ENCODE measurements at places on chromosomes 6 and 20.
A peak's percentile ranks its signal among the peaks of the same experiment; 100 is the strongest.

DNA sequence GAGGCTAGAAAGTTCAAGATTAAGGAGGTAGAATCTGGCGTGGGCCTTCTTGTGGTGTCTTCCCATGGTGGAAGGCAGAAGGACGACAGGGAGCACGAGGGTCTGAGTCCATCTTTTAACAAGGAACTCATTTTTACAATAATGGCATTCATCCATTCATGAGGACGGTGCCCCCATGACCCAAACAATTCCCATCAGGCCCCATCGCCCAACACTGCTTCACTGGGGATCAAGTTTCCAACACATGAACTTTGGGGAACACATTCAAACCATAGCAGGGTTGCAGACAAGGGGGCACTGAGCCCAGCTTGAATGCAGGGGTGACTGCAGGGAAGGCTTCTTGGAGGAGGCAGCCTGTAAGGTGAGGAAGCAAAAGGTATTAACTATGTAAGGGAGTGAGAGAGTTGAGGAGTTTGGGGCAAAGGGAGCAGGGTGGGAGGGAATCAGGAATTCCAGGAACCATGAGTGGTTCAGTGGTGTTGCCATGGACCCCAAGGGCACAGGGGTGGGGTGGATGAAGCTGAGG, 5.5 kb downstream of the RAB44 start:
- no peak for DNase-seq

DNA sequence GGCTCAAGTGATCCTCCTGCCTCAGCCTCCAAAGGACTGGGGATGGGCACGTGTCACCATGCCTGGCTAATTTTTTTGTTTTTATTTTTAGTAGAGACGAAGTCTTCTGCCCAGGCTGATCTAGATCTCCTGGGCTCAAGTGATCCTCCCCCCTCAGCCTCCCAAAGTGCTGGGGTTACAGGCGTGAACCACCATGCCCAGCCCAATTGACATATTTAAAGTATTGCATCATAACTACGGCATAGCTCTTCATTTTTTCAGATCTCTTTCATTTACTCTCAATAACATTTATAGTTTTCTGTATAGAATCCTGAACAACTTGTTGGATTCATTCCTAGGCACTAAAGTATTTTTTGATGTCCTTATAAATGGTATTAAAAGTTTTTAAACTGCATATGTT, 13.0 kb downstream of the SERPINB1 start:
- DNase-seq, result no peak

- DNase-seq, result no peak
Observed at GRCh38 chr6:151620179-151620578, 126.4 kb downstream of the CCDC170 start.

DNA sequence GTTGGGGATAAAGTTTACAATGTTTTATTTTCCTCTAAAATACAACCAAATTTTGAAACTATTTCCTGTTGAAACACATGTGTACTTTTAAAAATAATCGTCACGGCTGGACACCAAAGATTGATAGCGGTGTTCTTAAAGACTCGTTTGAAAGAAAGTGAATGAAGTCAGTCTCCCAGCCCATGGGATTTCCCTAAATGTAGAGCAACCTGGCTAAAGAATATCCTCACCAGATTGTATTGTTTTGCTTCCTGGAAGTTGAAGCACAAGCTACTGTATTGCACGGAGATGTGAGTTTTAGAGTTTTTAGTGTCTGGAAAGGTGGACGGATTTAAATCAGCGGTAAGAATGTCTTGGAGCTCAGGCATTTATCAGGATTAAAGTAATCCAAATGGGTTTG, 189.5 kb downstream of the THBS2 start:
- no peak for DNase-seq

DNA sequence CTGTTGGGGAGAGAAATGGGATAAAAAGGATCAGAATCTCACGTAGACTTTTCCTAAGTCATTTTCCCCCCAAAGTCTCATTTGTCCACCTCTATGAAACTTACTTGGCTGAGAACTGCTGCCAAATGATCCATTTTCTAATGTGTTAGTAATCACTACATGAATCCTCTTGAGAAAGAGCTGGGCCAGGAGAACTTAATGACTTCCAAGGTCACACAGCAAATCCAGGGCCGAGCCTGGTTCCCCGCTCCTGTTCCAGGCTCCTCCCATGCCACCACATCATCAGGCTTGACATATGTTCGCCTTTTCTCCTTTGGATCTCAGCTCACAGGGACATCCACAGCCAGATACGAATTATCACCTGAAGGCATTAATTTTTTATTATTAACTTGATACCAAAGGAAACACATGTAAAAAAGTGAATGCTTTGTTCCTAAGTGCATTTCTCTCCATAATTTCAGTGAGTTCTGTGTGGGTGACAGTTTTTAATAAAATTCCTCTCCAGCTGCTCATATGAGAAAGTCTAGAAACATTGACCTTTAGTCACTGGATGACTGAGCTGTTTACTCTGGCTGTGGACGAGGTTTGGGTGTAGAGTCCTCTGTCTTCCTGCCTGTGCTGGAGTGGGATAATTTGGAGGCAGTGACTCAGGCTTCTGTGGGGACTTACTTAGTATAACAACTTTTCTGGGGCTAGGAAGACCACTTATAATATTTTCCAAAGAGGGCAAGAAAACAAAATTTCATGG, 276.3 kb downstream of the PAX1 start:
- DNase-seq, result no peak

DNA sequence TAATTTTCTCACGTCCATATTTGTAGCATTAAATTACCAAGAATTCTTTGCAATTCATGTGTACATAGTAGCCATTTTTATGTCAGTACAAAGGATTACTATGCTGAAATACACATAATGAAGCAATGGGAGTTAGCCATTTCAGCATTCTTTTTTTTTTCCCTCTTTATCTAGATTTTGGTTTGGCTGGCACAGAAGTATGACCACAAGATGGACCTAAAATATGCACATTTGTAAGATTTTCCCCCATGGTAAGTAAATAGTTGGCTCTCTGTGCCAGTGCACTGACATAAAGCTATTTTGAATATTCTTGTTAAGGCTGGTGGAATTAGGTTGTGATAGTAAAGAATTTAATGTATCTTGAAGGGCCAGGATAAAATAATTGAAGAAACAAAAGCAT, 486.1 kb upstream of the BTBD3 start:
- no peak for DNase-seq

GRCh38 chr6:132136981-132137380, 185.8 kb upstream of the CCN2 start:
- DNase-seq, result no peak

DNA sequence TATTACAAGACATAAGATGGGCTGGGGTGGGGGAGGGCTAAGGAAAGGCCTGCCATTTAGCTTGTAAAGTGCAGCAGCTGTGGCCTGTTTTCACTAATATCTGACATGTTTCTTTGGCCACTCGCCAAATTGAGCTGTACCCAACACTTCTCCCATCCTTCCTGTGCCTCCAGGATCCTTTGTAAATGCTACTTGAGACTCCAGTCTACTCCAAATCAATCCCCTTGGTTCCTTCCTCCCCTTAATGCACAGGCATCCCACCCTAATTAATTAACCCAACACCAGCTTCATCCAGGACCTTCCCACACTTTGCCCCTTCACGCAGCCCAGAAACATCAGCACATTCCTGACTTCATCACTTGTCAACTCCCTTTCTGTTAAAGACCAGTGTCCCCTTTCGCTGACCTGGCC, 55.0 kb upstream of the TCF21 start:
- no peak for DNase-seq

DNA sequence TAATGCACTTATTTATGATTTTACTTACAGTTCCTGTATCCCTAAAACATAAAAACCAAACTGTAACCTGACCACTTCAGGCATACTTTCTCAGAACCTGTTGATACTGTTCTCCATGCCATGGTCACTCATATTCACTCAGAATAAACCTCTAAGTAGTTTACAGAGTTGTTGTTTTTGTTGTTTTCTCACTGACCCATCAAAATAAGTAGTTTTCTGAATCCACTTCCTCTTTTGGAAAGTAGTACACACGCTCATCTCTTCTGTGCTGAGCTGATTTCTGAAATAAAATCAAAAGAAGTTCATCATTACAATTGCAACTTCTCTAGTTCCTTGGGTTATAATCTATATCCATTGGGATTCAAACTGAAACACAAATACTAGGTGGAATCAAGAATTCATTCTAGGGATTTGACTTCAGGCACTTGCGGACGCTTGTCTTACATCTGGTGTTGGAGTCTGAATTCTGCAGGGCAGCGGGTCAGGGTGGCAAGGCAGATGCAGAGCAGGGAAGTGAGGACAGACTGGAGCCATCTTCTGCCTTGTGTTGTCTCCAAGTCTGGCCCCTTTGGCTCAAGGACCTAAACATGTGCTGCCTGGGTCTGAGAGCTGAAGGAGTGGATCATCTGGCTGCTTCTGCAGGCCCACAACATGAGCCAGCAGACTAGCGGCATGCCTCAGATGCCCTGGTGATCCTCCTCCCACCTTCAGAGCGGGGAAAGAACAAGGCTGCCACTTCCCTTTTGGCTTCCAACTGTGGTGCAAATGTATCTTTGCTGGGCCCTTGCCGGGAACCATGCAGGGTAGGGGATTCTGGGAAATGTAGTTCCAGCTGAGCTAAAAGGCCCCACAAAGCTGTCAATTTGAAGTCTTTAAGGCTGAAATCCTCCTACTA, 167.9 kb upstream of the MYLIP start:
- DNase-seq, result no peak

DNA sequence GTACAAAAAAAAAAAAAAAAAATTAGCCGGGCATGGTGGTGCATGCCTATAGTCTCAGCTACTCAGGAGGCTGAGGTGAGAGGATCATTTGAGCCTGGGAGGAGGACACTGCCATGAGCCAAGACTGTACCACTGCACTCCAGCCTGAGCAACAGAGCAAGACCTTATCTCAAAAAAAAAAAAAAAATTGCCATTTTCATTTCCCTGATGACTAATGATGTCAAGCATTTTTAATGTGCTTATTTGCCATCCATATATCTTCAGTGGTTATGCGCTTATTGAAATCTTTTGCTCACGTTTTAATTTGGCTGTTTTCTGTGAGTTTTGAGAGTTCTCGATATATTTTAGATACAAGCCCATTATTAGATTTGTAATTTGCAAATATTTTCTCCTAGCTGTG, 46.7 kb downstream of the PFDN4 start:
- no peak for DNase-seq

GRCh38 chr20:59411170-59411569, 110.8 kb downstream of the EDN3 start:
- no peak for DNase-seq

DNA sequence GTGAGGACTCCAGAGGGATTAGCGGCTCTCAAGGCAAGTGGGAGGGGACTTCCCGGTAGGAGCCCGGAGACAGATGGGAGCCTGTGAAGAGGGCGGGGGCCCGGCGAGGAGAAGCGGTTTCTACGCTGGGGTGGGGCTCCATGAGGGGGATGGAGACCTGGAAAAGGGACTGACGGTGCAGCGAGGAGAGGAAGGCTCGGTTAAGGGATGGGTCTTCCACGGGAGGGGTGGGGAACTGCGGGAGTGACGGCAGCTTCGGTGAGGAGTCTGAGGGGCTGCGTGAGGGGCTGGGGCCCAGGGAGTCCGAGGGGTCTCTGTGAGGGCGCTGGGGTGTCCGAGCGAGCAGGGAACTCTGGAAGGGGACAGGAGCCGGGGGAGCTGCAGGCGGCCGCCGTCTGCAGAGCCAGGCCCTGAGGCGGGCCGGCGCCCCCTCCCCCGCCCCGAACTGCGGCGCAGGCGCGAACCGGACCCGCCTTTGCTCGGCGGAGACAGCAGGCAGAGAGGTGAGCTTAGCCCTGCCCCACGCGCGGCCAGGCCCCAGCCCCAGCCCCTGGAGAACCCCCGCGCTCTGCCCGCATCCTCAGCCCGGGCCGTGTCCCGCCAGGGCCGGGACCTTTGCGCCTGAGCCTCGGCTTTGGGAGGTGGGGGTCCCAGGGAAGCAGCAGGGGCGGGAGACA, at the start of gene NRSN2:
Gene NRSN2, plus strand, starts transcription at position 472 of the 677 bp plus-strand sequence. CDS start 2,533 bp downstream, outside the sequence.
- peak; percentile 72 for DNase-seq

DNA sequence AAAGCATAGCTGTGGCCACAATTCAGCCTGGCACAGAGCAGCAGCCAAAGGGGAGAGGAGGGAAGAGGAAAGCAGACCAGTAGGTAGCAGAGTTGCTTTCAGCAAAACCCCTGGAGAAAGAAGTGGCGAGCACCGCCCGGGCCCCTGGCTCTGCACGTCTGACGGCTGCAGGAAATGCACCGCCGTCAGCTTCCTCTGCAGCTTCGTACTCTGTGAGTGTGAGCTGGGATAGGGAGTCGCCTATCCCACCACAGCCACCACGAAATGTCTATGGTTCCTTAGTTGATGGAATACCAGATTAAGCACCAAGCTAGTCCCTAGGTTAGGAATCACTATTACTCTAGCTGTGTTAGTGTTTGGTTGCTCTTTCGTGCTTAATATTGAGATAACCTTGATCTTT, 79.9 kb upstream of the NAA20 start:
- DNase-seq, result no peak

- DNase-seq, result no peak
Observed at GRCh38 chr6:136783021-136783420, 9.3 kb downstream of the MAP3K5 start.

GRCh38 chr20:37469531-37469930, 51.5 kb upstream of the NNAT start:
- DNase-seq, result no peak

GRCh38 chr6:99605074-99605734, 1.4 kb upstream of the PRDM13 start:
- no peak for DNase-seq

GRCh38 chr6:45930420-45931040, 85.1 kb downstream of the CLIC5 start:
- peak; percentile 54 for DNase-seq

- DNase-seq, result no peak
Observed at GRCh38 chr6:12288914-12289313, 1.2 kb upstream of the EDN1 start.

DNA sequence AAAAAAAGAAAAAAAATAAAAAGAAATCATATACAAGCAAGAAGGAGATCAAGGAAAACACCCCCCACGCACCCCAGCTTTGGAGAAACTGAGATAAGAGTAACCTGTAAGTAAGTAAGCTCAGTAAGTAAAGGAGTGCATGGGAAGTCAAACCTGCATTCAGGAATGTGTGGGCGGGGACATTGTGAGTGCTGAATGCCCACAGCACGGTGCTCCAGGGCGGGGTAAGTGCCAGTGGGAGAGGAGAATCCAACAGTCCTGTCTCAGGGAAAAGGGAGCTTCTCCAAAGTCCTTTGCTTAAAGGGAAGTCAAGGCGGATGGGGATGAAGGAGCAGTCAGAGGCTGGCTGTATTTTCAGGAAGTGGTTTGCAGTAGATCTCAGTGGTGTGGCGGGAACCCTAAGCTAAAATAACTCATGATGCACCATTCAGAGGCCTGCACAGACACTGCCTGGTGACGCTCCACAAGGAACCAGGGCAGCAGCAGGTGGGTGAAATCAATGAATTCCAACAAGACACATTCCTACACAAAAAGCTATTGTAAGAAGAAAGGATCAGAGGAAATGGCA, 368.0 kb downstream of the QKI start:
- no peak for DNase-seq

GRCh38 chr6:135522965-135523692, 25.6 kb upstream of the AHI1 start:
- DNase-seq, result no peak

GRCh38 chr6:138031850-138032249, 75.4 kb downstream of the PERP start:
- no peak for DNase-seq
